ENCODE measurements at places on chromosomes 3 and 15.

GRCh38 chr15:89068325-89068784 lies 19.9 kb upstream of the ABHD2 start:
- peak; percentile 14 for DNase-seq

GRCh38 chr3:4633078-4634004 lies 140.2 kb downstream of the ITPR1 start:
- DNase-seq = no peak

- DNase-seq = no peak
Observed at GRCh38 chr3:50395070-50395860, 35.9 kb upstream of the TMEM115 start.

DNA sequence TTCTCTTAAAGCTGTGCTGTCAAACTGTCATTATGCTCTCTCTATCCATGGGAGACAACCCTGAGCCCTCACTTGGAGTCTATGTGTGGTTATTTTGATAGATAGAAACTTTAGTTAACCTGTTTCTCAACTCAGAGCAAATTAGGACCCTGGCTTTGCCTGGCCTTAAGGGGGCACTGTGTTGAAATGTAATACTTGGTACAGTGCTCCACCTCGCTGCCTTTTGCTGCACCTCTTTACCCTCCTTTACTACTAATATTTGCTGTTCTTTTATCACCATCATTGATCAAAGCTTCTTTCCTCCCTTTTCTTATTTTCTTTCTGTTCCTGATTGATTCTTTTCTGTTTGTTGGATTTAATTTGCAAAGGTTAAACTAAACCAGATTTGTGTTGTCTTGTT lies 34.3 kb downstream of the STT3B start:
- DNase-seq = no peak

DNA sequence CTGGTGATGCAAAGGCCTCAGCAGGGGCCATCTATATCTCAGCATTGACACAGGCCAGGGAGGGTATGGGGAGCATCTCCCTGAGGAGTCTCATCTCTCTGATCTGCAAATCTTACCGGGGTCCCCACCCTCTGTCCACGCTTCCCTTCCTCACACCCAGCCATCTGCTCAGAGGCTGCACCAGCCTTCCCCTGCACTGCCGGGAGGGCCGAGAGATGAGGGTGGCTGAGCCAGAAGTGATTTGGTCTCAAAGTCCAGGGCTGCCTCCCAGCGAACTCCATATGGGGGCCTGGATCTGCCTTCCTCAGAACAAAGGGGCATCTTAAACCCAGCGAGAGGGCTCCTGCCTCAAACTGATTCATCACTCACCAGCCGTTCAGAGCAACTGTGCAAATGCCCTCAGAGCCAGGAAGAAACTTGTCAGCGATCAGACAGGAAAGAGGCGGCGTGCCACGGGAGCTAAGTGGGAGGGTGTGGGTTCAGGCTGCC lies 4.6 kb downstream of the IGDCC3 start:
- no peak for DNase-seq

- DNase-seq = no peak
Observed at GRCh38 chr3:162007722-162008121, 511.1 kb downstream of the OTOL1 start.

DNA sequence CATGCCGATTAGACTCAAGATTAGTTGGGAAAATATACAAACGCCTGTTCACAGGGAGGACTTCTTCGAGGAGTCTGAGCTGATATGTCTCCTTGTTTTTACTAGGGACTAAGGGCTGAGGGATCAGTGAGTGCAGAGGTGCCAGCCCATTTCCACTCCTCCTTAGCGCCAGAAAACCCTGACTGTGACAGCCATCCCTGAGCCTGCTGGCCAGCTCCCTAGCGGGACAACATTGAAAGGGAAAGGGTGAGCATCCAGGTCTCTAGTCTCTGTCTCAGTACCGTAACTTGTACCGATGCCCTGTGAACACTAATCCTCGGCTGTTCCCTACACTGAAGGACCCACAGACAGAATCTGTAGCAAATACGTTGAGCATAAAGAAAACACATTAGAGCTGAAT lies 243.4 kb downstream of the WNT5A start:
- DNase-seq = no peak

GRCh38 chr15:68888419-68888818 lies 41.9 kb upstream of the SPESP1 start:
- DNase-seq = no peak

- DNase-seq = no peak
Observed at GRCh38 chr3:147890114-147890513, 480.9 kb downstream of the ZIC1 start.

- DNase-seq = no peak
Observed at GRCh38 chr15:88932875-88933330, 19.7 kb upstream of the MFGE8 start.

DNA sequence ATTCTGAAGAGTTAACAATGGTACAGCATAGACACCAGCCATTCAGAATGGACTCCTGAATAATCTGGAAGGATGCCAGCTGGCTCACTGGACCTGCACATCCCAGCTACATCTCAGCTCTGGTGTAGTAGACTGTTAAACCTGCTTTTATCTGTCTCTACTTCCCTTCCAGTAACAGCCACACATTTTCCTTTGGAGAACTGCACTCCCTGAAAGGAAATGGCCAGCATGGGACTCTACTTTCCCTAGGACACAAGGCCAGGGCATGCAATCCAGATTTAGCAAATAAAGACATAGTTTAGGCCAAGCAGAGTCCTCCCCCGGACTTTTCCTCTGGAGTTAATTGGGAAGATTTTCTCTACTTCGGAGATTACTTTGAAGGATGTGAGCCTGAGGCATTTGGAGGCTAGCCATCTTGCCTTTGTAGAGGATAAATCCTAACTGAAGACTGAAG lies 82.7 kb upstream of the TCF12 start:
- no peak for DNase-seq

GRCh38 chr15:74234598-74234875 lies 1.6 kb upstream of the CCDC33 start:
- DNase-seq = no peak

GRCh38 chr15:91113030-91113429 lies 13.0 kb downstream of the SV2B start:
- DNase-seq = no peak

DNA sequence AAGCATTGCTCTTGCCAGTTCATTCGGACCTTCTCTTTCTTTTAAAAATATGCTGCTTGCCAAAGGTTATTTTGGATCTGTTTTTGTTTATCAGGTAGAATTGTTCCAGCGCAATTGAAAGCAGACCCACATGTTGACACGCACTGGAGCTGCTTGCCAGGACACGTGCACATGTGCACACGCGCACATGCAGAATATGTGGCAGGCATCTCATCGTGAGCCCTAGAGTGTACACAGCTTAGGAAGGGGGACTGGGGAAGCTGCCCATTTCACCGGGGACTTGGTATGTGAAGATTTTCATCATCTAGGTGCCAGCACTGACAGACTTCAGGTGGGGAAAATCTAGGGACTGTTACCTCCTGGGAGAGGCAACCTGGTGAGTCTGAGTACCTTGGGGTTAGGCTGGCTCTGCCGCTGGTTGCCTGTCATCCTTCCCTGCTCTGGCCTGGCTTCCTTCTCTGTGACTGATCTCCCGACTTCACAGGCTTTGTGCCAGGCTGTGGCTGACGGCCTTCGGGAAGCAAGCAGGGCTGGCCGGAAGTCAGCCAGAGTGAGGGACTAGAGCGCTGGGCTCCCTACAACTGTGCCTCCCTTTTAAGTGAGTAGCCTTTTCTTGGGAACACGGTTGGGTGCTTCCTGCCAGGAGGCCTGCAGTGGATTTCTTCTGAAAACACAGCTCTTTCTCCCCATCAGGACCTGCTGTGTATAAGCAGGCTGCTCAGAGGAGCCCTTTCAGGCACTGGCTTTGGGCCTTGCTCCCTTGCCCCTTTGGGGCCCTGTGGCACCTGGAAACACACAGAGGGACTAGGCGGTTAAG lies 129.3 kb downstream of the EEFSEC start:
- DNase-seq = no peak

Measured in stimulated activated CD4-positive, alpha-beta T cell treated with anti-CD3 and anti-CD28 coated beads, Interleukin-2, amount 100 ng/mL, for 4 hours (primary cell).